ENCODE measurements at places on chromosomes 7 and 10.

- no peak for DNase-seq
These were observed 5.4 kb downstream of the TBATA start for GRCh38 chr10:70779511-70780369.

GRCh38 chr7:81704595-81704994 lies 65.3 kb downstream of the HGF start:
- no peak for DNase-seq

DNA sequence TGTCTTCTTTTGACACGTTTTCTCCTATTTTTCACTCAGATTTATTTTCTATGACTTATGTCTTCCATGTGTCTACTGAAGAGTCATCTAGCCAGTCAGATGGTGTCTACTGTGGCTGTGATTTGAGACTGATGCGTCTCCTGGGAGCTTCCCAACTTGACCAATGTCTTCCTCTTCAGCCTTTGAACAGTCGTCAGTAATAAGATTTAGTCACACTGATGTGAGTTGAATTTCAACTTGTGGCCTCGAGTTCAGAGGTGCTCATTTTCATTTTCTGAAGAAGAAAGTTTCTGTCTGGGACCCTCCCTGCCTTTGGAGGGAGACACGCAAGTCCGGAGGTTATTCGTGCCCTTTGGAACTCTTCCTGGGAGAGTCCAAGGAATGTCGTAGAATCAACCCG lies 221.9 kb upstream of the INHBA start:
- DNase-seq = no peak

DNA sequence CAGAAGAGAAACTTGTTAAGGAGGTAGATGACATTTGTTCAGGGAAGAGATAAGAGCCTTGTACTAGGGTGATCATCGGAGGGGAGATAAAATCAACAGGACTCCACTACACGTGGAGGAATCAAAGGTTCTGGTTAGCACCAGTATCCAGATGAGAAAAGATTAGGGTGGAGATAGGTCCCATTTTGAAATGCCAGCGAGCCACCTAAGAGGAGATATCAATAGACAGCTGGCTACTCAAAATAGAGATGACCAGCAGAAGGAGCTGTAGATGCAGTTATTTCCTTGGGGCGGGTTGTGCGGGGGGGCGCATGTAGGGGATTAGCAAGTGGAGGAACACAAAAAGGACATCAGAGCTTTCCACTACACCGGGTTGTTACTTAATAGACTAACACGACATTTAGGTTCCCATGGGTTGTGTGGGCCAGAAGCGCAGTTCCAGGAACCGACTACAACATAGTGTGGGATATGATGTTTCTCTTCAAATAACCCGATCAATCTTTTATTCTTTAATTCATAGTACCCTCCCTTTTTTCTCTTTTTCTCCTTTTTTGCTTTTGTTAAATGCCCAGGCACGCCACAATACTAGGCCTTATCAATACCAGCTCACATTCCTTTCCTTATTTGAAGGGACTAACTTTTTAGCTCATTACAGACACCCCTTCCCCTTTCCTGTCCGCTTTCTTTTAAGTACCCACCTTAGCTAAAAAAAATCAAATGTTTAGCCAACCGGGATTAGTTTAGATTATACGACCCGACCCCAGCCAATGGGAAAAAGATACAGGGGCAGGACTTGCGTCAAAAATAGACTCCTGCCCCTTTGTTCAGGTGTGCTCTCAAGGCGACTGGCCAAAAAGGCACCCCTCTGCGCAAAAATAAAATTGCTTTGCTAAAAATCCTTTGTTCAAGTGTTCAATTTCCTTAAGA lies 2.0 kb upstream of the KIF11 start:
- DNase-seq = peak; percentile 40

- DNase-seq = no peak
These were observed 26.3 kb downstream of the CREM start for GRCh38 chr10:35152992-35153391.

DNA sequence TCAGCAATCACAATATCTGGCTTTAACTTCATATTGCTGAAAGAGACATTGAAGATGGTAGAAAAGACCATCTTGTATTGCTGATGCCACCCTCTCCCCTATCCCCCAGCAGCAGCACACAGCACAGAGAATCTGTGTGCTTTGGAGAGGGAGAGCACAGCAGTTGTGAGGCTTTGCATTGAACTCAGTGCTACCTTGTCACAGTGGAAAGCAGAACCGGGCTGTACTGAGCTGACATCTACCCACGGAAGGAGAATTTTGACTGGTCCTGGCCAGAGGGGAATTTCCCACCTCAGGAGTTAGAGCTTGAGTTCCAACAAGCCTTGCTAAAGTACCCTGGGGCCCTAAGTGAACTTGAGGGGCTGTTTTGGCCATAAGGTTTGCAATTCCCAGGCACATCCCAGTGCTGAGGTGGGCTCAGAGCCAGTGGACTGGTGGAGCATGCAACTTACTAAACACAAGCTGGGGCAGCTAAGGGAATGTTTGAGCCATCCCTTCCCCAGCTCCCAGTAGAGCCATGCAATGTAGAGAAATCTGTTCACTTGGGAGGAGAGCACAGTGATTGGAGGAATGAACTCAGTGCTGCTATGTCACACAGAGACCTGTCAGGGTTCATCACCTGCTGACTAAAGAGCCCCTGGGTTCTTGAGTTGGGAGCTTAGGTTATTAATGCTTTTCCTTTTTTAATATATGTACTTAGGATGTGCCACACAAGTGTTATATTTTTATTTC lies 62.1 kb downstream of the OR13A1 start:
- no peak for DNase-seq

All from dorsolateral prefrontal cortex (tissue), 122 donors.